H4 (cell line): ENCODE measurements at places on chromosomes 12 and 14.

- no peak for DNase-seq
Measured at GRCh38 chr12:131134523-131135310, 181.0 kb downstream of the ADGRD1 start.

GRCh38 chr12:61713121-61713520 lies 547.1 kb upstream of the USP15 start:
- peak; percentile 16 for DNase-seq

- DNase-seq: no peak
Measured at GRCh38 chr14:70050136-70050535, 138.6 kb downstream of the SLC8A3 start.

GRCh38 chr12:9897535-9897934 lies 16.2 kb downstream of the KLRF2 start:
- no peak for DNase-seq

GRCh38 chr12:56158926-56159461 lies 835 bp downstream of the MYL6 start:
- DNase-seq: peak; percentile 76

DNA sequence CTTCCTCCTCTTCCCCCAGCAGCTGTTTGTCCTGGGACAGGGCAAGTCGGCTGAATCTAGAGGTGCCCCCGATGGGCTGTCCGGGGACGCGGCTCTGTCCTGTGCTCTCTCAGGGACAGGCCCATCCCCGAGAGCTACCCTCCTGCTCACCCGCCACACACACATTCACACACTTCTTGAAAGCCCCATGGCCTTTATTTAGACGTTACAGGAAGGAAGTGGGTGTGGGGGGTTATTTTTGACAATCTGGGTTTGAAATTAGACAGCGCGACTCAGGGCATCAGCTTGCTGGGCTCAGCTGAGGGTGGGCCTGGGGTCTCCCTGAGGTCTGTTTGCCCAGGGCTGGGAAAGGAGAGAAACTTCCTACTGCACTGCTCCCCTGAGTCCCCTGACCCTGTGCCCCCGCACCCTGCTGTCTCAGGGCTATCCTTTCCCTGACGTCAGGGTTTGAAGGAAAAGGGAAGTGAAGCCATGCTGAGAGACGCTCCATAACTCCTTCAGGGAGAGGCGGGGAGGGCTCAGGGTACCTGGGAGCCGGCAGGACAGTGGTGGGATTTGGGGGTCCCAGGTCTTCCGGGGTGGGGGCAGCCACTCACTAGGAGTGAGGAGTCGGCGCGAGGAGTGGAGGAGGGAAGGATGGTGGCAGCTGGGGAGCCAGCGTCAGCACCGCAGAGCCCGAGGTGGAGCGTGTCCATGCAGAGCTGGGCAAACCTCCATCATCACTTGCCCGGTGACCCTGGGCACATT lies 8.1 kb downstream of the PTPN6 start:
- DNase-seq: no peak

- DNase-seq: no peak
Measured at GRCh38 chr12:62868820-62869219, 66.1 kb downstream of the PPM1H start.

DNA sequence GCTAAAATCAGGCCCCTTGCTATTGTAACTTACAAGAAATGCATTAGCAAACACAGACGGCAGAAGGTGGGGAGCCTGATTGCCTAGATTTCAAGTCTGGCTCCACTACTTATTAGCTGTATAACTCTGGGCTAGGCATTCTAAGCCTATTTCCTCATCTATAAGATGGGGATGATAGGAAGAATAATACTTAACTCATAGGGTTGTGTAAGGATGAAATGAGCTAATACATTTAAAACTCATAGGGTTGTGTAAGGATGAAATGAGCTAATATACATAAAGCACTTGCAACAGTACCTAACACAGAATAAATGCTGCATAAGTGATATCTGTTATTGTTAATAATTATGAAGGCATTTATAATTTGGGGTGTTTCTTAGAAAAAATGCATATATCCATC lies 60.1 kb upstream of the DIO2 start:
- no peak for DNase-seq

GRCh38 chr14:89187501-89187900 lies 229.5 kb downstream of the FOXN3 start:
- DNase-seq: no peak

- DNase-seq: no peak
Measured at GRCh38 chr14:94100847-94101246, 9.7 kb upstream of the IFI27 start.

- DNase-seq: peak; percentile 9
Measured at GRCh38 chr12:93174048-93174447, 203.7 kb upstream of the NUDT4 start.

GRCh38 chr14:99093532-99094517 lies 178.2 kb downstream of the BCL11B start:
- no peak for DNase-seq

DNA sequence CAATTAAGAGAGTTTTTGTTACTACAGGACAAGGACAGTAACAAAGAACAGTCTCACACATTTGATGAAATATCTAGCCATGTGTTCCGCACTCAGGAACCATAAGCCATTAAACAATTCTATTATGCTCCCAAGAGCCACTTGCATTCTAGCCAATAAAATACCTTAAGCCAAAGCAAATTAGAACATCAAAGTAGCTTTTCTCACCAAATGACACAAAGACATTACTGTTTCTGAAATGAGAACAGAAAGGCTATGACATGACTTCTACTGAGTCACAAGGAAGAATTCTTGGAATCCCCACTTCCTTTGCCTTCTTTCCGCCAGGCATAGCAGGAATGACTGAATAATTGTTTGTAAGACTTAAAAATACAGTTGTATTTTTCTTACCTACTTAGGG lies 445.8 kb downstream of the ATP23 start:
- no peak for DNase-seq

- DNase-seq: no peak
Measured at GRCh38 chr12:68631227-68631626, 20.5 kb downstream of the RAP1B start.

GRCh38 chr12:113831016-113831415 lies 135.1 kb downstream of the RBM19 start:
- peak; percentile 53 for DNase-seq
